HL-60 (cell line): ENCODE measurements at places on chromosomes 5 and 9.

GRCh38 chr9:7443541-7443940 is 356.0 kb downstream of the DMAC1 start:
- DNase-seq, result no peak

DNA sequence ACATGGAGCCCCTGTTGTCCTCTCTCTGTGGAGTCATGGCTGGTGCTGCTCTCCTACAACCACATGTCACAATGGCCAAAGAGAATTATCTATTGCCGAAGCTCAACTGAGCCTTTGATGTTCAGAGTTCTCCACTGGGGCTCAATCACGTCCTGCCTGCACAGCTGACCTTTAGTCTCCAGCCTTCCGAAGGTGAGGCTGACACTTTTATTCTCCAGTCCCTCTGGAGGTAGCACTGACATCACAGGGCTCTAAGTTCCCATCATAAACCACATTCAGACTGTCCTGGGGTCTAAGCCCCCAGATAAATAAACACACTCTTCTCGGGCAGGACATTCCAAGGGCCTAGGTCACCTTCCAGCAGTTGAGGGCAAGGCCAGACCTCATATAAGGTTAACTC is 23.4 kb downstream of the ADCY2 start:
- DNase-seq, result no peak

GRCh38 chr5:96176022-96176421 is 214.4 kb upstream of the ELL2 start:
- DNase-seq, result no peak

GRCh38 chr5:76376148-76376865 is 26.8 kb upstream of the IQGAP2 start:
- no peak for DNase-seq

DNA sequence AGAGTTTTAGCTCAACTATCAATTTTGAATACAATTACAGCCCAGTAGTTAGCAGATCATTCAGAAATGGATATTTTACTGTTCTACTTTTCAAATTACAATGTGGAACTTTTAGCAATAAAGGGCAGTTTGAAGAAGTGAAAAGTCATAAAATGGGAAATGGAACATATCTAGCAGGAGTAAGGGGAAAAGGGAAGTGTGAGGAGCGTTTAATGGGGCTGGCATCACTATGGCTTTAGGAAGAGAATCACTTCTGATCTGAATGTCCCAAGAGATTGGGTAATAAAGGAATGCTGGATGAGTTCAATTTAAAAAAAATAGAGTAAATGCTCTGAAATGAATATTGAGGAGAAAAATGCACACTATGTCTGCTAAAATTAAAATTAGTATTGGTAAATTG is 77.4 kb downstream of the ATPSCKMT start:
- DNase-seq, result no peak

GRCh38 chr9:127452691-127453090 is 1.4 kb downstream of the LRSAM1 start:
- DNase-seq, result no peak
